Camera-type eye (tissue), 1 donor: ENCODE measurements at places on chromosomes 3 and 15. TPM values are rescaled to one million over a fixed set of nuclear protein-coding genes. Genes with fewer than 3 reads are reported as not detected.

SCN11A gene
- 1.4 TPM for total RNA-seq

TNFSF10 gene
- total RNA-seq: 21.5 TPM

NR1I2 gene
- 0.38 TPM for total RNA-seq

ROPN1 gene
- total RNA-seq: not detected

COL8A1 gene
- total RNA-seq: 40.2 TPM

CHRNA7 gene
- total RNA-seq: 6.1 TPM

OR5K2 gene
- total RNA-seq: not detected

BUB1B gene
- 14.3 TPM for total RNA-seq

SLC22A14 gene
- 0.16 TPM for total RNA-seq

COLQ gene
- 5.0 TPM for total RNA-seq
